ENCODE measurements at places on chromosomes 5 and 9.

GRCh38 chr5:35856765-35857351, at the start of gene IL7R:
Gene IL7R (plus strand): TSS chr5:35856891. CDS start chr5:35856978, 87 bp downstream.
- no peak for DNase-seq

DNA sequence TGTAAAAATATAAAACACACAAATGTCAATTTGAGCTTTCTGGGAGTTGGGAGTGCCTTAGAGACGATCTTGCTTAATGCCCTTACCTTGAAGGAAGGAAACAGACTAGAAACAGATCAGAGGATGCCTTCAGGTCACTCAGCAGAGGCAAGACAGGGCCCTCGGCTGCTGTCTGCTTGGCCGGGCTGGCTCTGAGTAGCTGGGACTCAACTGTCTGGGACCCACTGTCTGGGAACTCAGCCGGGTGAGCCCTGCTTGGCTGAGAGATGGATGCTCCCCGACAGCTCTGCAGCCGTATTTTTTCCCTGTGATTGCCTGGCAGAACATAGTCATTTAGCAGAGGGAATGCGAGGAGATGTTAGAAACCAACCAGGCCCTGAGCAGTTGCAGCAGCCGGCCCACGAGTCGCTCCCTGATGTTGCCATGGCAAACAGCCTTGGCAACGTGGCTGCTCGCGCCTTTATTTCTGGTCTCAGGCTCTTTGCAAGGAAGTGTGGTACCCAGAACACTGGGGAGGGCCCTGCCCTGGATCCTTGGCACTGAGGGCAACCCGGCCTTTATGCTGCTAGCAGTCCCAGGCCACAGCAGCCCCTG, 10.9 kb downstream of the PPARGC1B start:
- DNase-seq: no peak

DNA sequence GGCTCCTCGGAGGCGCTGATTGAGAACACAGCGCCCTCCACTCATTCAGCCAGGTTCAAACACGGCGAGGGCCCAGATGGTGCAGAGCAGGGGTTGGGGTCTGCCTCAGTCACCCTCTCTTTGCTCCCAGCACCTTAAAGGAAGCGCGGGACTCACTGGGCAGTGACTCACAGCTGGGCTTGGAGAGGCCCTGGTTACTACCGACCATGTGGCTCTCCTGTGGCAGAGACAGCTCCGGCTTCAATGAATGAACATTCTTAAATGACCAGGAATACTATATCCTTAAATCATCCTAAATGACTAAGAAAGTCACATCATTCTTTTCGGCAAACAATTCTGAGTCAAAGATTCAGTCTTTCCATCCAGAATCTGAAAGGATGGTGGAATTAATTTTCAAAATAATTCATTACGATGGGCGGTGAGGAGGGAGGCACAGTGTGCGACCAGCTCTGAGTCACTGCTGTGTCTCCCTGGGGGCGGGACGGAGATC, 1.6 kb upstream of the INPP5E start:
- DNase-seq: no peak

DNA sequence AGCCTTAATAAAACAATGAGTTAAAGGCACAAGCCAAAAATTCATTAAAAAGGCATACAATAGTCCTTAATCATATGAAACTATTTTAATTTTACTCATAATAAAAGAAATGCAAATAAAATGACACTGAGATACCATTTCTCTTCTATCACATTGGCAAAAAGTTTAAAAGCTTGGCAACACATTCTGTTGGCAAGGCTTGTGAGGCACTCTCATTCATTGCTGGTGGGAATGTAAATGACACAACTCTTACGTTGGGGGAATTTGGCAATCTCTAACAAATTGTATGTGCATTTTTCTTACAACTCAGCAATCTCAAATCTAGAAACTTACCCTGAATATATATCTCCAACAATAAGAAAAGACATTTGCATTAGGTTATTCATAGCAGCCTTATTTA, 111.6 kb downstream of the PRELID2 start:
- no peak for DNase-seq

- no peak for DNase-seq
Measured at GRCh38 chr9:124366476-124367220, 48.6 kb downstream of the PSMB7 start.

DNA sequence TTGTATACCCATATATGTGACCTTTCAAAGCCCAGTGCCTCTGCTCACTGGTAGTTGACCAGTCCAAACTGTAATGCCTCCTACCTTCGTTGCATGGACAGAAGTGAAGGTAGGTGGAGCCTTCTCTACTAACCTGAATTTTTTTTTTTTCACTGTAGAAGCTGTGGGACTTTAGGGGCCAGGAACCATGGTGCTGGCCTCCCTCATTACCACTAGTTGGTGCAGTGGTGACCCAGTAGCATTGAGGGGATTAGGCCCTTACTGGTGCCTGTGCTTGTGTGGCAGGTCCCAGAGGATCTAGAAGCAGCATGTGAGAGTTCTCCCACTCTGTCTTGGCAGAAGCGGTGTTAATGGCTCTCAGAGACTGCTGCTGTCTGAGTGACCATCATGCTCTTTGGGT, 2.3 kb downstream of the RALGPS1 start:
- no peak for DNase-seq

DNA sequence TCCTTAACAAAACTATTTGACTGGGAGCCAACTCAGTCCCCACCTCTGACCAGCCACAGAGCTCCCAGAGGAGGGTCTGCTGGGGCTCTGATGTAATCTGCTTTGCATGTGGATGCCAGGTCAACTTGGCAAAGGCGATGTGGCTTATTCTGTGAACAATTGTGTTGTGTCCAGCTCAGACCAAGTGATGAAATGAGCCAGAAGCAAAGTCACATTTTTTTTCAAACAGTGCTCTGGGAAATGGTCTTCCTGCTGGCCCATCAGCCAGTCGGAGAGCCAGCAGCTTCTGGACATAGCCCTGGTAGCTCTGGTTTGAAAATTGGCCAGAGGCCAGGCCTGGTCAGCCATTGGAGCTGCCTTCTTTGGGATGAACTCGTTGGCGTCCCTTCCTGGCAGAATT, 86.5 kb downstream of the ANGPTL2 start:
- DNase-seq: peak; percentile 30

GRCh38 chr5:39713250-39713916, 288.6 kb upstream of the DAB2 start:
- no peak for DNase-seq

DNA sequence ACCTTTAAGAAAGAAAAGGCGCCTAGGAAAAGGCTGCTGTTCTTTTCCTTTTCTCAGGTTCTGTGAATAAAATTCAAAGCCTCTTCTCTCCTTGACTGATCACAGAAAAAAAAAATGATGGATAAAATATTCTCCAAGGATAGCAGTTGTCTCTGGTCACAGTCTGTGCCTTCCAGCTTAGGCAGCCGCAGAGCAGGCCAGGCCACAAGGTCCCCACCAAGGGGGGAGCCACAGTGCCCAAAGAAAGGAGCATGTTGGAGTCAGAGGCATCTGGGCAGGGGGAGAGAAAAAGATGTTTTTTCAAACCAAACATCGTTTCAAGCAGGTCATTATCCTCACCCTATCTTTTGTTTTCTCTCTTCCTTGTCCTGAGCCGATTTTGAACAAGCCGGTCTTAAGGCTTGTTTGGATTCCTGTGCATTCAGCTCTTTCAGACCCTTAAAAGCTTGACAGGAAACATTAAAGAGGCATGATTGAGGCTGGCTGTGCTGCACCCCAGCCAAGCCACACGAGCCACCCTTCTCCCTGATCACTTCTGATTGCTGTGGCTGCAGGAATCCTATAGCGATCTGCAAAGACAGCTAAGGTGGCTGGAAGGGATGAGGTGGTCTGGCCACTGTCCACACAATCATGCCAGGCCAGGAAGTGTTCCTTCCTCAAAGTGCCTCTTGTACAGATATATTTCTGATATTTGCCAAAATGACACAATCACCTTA, 284.6 kb upstream of the TLE4 start:
- no peak for DNase-seq

DNA sequence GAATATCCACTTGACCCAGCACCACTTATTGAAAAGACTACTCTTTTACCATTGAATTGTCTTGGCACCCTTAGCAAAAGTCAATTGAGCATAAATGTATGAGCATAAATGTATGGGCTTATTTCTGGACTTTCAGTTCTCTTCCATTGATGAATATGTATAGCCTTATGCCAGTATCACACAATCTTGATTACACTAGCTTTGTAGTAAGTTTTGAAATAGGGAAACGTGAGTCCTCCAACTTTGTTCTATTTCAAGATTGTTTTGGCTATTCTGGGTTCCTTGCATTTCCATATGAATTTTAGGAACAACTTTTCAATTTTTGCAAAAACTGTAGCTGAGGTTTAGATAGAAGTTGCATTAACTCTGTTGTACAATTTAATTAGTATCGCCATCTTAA, 601.0 kb downstream of the TLE1 start:
- no peak for DNase-seq

GRCh38 chr5:160375166-160375565, 4.7 kb upstream of the C1QTNF2 start:
- no peak for DNase-seq

- DNase-seq: no peak
Measured at GRCh38 chr9:123073991-123074422, 40.5 kb downstream of the GPR21 start.

DNA sequence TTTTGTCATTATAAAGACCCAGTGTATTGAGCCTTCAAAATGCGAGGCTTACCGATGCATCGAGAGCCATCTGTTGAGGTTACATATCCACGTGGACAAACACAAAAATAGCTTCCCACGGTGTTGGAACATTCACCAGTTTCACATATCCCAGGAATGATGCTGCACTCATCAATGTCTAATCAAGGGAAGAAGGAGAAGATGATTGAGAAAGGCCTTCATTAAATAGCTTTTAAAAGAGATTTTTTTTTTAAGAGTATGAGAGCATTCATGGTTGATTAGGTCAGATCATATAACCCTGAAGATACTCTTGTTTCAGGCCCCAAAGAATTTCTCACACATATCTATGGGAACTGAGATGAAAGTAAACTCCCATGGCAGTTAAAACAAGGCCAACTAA, 129.4 kb downstream of the FBN2 start:
- no peak for DNase-seq

- no peak for DNase-seq
Measured at GRCh38 chr9:112020680-112021596, 124.3 kb downstream of the UGCG start.

GRCh38 chr9:626596-626995, 214.9 kb upstream of the DMRT1 start:
- no peak for DNase-seq

DNA sequence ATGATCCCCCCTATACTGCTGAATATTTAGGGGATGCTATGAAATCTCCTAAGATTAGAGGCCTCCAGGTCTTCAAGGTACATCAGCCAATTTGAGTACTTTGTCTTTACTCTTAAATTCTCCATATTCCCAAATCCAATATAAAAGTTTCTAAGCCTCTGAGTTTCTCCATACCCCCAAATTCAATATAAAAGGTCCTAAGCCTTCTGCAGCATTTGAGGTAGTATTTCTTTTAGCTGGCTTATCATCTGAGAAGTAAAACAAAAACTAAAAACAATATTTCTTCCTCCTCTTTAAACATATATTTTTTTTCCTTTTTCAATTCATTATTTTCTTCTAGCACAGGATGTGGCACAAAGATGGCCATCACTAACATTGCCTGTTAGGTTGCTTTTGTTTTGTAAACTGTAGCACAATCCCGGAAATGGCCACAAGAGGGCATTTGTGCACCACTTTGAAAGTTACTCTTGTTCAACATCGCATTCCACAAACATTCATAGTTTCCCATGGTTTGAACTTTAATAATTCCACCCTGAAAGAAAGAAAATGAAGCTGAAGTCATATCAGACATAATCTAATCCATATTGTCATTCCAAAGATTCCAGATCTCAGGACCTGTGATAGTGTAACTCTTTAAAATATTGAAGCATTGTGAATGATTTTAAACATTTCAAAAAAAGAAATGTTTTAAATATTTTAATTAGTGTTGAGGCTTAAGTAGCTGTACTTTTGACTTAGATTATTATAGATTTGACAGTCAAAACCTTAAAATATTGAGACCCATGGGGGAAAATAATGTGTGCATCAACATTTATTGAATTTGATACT, 21.0 kb upstream of the SCGB3A2 start:
- DNase-seq: peak; percentile 55

DNA sequence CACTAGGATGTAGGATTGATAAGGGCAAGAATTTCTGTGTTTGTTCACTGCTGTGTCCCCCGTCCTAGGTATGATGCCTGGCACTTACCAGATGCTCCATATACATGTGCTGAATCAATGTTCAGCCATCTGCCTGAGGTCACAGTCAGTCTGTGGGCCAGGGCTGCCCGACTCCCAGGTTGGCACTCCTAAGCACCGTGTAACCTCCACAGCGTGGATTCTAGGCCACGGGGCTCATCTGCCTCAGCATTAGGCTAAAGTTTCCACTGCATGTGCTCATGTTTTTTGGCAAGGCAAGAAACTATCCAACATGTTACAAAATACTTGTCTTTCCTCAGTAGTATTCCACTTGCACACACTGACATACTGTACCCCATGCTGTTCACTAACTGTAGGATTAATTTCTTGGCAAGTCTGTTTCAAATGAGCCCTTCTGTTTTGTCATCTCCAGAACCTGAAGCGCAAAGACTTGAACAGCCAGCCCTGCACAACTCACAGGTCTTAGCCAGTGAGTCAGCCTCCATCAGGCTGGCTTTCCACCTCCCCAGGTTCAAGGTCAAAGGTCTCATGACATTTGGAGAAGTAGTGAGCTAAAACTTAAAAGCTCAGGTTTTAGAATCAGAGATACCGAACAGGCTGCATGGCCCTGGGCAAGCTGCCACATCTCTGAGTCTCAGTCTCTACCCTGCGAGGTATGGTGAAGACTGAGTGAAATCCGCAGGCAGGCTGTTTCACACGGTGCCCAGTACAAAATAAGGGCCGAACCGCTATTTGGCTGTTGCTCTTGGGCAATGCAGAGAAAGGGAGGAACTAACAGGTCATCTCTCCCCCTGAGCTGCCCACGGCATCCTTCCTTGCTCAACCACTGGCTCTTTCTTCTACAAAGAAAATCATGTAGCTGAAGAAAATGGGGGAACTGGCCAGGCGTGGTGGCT, 7.2 kb downstream of the TOR1A start:
- DNase-seq: no peak

- DNase-seq: no peak
Measured at GRCh38 chr5:132274050-132274792, 16.7 kb downstream of the PDLIM4 start.

GRCh38 chr5:115579216-115579615, 23.1 kb downstream of the TICAM2 start:
- DNase-seq: no peak

- no peak for DNase-seq
Measured at GRCh38 chr5:156396063-156396829, 69.3 kb downstream of the SGCD start.

- DNase-seq: peak; percentile 59
Measured at GRCh38 chr5:77337686-77338085, 127.2 kb downstream of the PDE8B start.

DNA sequence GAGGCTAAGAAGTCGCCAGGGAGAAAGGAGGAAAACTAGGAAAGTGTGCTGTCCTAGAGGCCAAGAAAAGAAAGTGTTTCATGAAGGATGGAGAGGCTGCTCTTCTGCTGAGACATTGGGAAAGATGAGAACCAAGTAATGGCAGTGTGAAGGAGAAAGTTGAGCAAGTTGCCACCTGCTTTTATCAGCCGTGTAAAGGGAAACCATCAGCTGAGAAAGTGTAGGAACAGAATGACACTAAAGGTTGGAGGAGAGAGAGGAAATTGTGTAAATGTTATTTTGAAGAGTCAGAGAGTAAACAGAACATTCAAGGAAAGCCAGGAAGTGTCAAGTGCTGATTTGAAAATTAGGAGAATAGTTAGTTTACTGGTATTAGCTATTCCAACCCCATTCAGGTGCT, 125.0 kb downstream of the CEMIP2 start:
- DNase-seq: no peak

GRCh38 chr5:1867114-1867814, 15.5 kb downstream of the IRX4 start:
- DNase-seq: no peak

GRCh38 chr9:112091810-112092209, 83.3 kb downstream of the SUSD1 start:
- no peak for DNase-seq

Measured in left hindlimb (tissue), 1 donor.